ENCODE measurements at places on chromosomes 3 and 15. TPM values are rescaled to one million over a fixed set of nuclear protein-coding genes. Genes with fewer than 3 reads are reported as not detected.

MAPK6 gene
- total RNA-seq, result 28.1 TPM

SNRPN gene
- 70.3 TPM for total RNA-seq

VIPR1 gene
- 6.7 TPM for total RNA-seq

GRCh38 chr3:42511736-42512135, 9.3 kb downstream of the VIPR1 start:
- no peak overlapping the region for H3K27ac ChIP-seq
- no peak for DNase-seq
- no peaks in the 10 kb centered on the region for H3K36me3 ChIP-seq
- no peak overlapping the region for H3K4me3 ChIP-seq
- H3K4me1 ChIP-seq, result peaks cover 38% of the 10 kb centered on the region

- DNase-seq, result no peak
- peaks cover 47% of the 10 kb centered on the region for H3K36me3 ChIP-seq
- H3K4me3 ChIP-seq, result no peak overlapping the region
- peaks cover 54% of the 10 kb centered on the region for H3K4me1 ChIP-seq
- peak overlapping the region; percentile 58 for H3K27ac ChIP-seq
These were observed 50.8 kb downstream of the RFTN1 start for GRCh38 chr3:16462679-16463078.

DNA sequence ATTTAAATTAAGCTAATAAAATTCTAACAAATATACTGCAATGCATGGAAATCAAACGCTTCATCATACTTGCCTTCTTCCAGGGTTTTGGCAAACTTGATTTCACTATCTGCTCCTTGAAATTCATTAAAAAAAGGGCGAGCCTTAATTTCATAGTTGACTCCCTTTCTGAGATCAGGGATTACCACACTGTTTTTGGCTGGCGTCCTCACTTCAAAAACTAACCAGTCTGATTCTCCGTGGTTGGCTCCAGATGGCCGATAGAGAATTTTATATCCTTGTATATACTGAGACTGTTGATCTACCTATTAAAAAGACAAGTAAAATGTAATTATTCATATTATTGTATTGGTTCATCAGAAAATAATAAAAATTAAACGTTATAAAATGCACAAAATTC, 1106.8 kb downstream of the ROBO1 start:
- no peaks in the 10 kb centered on the region for H3K4me1 ChIP-seq
- H3K27me3 ChIP-seq, result no peaks in the 10 kb centered on the region
- no peak overlapping the region for H3K4me3 ChIP-seq
- H3K36me3 ChIP-seq, result no peaks in the 10 kb centered on the region
- DNase-seq, result no peak

DNA sequence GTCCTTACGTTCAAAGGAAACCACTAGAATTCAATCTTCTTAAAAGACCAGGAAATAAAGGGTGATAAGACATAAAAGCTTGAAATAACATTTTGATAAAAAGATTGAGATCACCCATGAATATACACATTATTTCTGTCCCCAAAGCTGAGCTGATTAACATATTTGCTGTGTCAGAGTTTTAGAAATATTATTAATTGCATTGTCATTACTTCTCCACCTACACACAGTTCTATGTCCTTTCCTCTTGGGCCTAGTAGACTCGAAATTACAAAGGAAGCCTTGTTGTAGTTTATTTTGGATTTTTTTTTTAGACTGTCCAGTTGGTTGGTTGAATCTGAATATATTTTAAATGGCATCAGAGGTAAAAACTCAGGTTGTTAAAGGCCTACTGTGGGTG, 81.0 kb upstream of the NR2E3 start:
- H3K36me3 ChIP-seq, result no peaks in the 10 kb centered on the region
- no peak overlapping the region for H3K4me3 ChIP-seq
- peaks cover 11% of the 10 kb centered on the region for H3K27me3 ChIP-seq
- H3K27ac ChIP-seq, result no peak overlapping the region
